ENCODE measurements at places on chromosomes 5 and 9.

DNA sequence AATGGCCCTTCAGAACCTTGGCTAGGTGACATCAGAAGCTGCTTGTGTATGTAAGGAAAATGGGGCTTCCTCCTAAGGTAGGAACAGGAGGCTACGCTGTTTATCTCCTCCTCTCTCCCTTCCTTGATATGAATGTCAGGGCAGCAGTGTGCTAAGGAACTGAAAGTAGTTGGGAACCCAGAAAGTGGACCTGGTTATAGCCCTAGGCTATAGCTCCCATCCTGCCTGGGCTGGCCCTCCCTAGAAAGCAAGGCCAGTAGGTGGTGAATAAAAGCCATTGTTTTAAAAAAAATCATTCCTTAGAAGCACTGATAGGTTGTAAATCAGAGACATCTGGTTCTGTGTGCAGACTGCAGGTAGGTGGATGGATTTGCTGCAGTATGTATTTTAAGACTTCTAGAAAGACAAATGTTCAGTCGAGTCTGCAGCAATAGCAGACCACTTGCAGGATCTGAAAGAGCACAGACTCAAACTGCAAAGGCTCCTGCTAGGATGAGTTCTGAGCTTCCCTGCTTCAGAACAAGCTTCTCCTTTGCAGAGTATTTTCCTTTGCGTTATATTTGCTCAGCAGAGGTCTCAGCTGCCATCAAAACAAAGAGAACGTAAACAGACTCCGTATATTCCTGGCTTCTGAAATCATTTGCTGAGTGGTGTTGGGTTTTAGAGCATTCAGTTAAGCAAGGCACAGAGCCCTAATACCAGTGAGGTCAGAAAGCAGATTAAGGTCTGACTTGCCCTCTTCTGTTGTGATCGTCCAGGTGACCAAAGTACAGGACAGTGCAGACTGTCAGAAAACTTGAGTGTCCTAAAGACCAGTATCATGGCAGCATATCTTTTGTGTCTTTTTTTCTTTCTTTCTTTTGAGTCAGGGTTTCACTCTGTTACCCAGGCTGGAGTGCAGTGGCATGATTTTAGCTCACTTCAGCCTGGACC is 20.1 kb upstream of the CFAP157 start:
- DNase-seq = no peak

DNA sequence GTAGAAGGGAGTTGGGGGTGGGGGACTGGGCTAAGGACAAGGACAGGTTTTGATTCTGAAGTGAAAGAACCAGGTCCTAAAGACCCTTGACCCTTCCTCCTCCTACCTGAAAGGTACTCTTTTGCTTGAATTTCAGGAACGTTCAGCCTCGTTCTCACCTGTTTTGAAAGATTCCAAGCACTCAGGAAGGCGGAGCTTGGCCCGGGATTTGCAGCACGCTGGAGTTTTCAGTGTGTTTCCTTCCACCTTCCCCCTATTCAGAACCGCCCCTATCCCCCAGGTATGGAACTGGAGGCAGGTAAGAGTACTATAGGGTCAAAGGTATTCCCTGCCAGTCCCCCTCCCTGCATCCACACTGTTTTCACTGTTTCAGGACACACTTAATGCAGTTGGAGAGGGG is 7.1 kb downstream of the EGR1 start:
- no peak for DNase-seq

DNA sequence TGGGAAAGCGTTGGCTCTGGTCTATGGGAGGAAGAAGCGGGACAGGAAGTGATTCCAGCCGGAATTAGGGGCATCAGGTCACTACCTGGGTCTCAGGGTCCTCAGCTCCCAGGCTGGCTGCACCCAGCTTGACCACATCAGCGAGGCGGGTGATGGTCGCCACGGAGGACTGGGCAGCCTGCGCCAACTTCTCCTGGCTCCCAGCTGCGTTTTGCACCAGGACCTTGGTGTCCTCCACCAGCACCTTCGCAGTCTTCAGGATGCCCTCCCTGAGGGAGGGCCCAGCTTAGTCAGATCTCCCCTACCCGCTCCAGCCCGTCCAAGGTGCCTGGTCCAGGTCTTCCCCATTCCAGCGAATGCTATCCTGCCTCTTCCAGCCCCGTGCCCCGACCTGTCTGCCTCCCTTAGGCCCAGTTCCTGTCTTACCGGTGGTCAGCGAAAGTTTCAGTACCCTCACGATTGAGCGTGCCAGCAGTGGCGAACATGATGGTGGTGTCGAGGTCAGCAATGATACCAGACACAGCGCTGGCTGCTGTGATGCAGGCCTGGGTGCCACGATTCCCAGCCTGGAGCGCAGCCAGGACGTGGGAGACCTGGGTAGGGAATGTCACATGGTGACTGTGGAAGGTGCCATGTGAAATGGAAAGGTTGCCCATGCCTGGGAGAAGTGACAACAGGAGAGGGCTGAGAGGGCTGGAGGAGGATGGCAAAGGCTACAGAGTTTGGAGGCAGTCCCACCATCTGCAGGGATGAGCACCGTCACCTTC is 14.4 kb upstream of the TPM2 start:
- DNase-seq = no peak

DNA sequence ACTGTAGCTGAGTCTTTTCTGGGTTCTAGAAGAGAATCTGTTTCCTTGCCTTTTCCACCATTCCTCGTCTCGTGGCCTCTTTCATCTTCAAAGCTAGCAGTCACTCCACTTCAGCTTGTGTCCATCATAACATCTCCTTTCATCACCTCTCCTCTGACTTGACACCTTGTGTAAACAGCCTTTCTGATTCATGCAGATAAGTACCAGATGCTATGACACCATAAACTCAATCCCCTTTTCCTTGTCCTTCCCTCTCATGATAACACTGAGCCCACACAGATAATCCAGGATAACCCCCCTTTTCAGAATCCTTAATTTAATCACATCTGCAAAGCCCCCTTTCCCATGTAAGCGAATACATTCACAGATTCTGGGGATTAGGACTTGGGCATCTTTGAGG is 95.5 kb downstream of the SNX24 start:
- no peak for DNase-seq

DNA sequence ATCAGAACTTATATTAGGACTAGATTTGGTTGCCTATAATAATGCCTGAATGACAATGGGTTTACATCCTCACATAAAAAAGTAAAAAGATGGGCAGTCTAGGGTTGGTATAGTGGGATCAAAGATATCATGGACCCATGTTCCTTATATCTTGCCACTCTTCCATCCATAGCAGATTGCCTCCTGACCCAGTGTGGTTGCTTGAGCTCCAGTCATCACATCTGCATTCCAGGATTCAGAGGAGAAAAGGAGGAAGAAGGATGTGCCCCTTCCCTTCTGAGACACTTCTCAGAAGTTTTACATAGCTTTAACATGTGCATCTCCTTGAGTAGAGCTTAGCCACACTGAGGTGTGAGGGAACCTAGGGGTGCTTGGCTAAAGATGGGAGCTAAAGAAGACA is 22.9 kb downstream of the RALGPS1 start:
- DNase-seq = no peak

GRCh38 chr5:120539471-120539870 is 75.4 kb downstream of the PRR16 start:
- DNase-seq = no peak

DNA sequence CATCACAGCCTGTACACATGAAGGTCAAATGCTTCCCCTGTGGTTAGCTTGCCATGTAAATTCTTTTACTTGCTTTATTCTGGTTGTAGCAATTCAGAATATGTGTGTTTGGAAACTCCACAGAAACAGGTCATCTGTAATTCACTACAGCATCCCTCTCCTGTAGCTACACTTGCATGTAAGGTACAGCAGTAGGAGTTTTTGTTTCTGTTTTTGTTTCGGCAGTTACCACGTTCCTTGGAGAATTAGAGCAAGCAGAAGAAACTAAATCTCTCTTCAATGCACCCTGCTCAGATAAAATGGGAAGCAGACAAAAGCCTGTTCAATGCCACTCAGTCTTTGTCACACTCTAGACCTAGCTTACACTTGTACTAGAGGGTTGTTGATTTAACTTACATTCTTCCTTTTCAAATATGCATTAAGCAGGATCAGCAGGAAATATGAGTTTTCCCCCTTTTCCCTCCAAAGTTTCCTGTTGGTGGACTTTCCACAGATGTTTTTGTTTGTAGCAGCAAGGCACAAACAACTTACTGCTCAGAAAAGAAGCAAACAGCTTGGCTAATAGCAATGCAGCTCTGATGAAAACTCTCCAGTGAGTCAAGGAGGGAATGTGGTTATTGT is 80.9 kb downstream of the YIPF5 start:
- no peak for DNase-seq

- no peak for DNase-seq
Observed at GRCh38 chr9:28810388-28811075, 1237.3 kb upstream of the C9orf72 start.

DNA sequence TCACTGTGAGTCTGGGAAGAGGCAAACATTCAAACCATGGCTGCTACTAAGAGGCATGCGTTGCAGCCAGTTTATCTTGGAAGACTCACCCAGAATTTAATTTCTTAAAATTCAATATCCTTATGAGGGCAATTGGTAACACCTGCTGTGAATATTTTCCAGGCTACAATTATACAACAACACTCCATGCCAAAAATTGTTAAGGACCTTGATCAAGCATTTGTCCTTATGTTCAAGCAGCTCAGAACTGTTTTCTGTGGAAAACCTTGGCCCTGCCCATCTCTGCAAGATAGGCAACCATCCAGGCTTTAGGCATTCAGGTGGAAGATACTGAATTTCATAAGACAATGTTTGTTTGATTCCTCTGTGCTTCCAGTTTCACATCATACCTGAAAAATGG is 327.8 kb downstream of the FBXL7 start:
- DNase-seq = no peak

- no peak for DNase-seq
Observed at GRCh38 chr5:173018358-173018757, 34.8 kb downstream of the ATP6V0E1 start.

GRCh38 chr5:123705741-123706140 is 193.8 kb downstream of the CSNK1G3 start:
- DNase-seq = no peak

- DNase-seq = no peak
Observed at GRCh38 chr9:71506821-71507220, 261.5 kb downstream of the CEMIP2 start.

- DNase-seq = no peak
Observed at GRCh38 chr5:45793638-45794532, 97.7 kb upstream of the HCN1 start.

DNA sequence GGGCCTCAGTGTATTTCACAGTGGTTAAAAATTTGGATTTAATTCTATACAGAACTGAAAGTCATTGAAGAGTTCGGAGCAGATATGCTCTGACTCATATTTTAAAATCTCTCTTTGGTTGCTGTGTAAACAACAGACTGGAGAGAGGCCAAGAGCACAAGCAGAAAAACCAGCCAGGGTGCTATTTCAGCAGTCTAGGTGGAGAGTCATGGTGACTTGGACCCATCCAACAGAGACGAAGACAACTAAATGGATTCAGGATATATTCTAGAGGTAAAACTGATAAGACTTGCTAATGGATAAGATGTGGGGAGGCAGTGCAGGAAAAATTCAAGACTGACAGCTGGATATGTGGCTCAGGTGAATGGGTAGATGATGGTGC is 168.9 kb downstream of the MAPKAP1 start:
- DNase-seq = no peak

DNA sequence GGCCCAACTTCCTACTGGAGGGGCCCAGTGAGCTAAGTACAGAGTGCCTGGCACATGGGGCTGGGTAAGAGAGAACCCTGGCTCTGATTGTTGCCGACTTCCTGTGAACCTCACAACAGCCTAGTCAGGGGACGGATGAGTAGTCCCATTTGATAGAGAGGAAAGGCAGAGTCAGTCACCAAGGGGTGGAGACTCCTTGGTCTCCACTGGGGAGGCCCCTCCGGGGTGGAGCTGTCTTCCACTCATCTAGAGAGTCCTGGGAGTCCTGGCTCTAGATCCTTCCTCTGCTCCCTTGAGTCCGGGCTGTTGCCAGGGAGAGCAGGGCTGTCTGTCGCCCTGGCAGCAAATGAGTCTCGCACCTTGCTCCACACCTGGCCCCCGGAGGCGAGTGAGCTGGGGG is 8.0 kb downstream of the GRK6 start:
- DNase-seq = no peak

- no peak for DNase-seq
Observed at GRCh38 chr9:6409811-6410210, 3.2 kb upstream of the UHRF2 start.

GRCh38 chr9:16132513-16132912 is 579.7 kb downstream of the CCDC171 start:
- no peak for DNase-seq

DNA sequence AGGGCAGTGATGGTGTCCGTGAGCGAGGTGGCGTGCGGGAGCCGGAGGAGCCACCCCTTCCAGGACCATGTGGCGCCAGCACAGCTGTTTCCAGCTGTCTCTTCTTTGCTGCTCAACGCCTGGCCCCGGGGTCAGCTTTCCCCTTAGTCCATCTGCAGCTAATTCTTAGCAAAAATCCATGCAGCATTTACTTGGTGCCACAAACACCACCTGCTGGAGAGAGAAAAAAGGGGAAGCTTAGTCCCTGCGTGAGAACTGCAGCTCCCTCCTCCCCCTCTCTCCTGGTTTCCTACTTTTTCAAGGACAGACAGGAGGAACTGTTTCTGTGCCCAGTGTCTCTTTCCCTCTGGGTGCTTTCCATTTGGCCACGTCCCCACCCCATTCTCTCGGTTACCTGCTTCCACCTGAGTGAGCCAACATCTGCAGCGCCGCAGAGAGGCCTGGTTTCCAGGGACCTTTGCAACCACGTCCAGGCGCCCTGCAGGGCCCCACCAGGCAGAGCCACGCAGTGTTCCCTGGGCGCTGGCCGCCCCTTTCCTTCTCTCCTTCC is 3.4 kb downstream of the SLC6A19 start:
- peak; percentile 74 for DNase-seq

GRCh38 chr5:170330568-170331054 is 33.0 kb upstream of the LCP2 start:
- no peak for DNase-seq

- DNase-seq = no peak
Observed at GRCh38 chr5:16852251-16853005, 83.7 kb downstream of the MYO10 start.

GRCh38 chr5:29054694-29055093 is 2016.3 kb upstream of the CDH9 start:
- no peak for DNase-seq

DNA sequence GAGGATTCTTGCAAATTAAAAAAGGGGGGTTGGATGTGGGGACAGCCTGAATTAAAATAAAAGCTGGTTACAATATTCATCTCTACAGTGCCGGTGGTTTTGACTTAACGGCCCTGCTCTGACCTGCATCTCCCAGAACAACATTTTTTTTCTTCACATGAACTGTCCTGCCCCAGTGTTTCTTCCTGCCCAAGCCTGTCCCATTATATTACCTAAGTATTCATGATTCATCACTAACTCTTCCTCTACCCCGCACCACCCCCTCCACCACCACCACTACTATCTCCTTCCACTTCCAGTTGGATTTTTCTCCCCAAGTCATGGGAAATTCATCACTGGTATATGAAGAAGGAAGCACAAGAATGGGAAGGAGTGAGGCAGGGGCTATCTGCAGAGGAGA is 90.1 kb downstream of the ZFAND5 start:
- no peak for DNase-seq

DNA sequence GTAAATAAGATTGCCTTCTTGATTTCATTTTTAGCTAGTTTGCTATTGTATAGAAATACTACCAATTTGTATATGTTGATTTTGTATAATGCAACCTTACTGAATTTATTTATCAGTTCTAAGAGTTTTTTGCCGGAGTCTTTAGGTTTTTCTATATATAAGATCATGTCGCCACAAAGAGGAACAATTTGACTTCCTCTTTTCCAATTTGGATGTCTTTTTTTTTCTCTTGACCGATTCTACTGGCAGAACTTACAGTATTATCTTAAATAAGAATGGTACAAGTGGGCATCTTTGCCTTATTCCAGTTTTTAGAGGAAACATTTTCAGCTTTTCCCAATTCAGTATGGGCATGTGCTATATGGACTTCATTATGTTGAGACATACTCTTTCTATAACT is 624.7 kb upstream of the ACO1 start:
- DNase-seq = no peak
